ENCODE measurements at places on chromosomes 6 and 20.
A peak's percentile ranks its signal among the peaks of the same experiment; 100 is the strongest.

- H3K27ac ChIP-seq: no peak overlapping the region
- H3K4me1 ChIP-seq: no peaks in the 10 kb centered on the region
Measured at GRCh38 chr6:132257561-132257960, 143.7 kb downstream of the MOXD1 start.

GRCh38 chr6:143176090-143177021 lies 115.7 kb downstream of the AIG1 start:
- no peak for DNase-seq
- no peaks in the 10 kb centered on the region for H3K36me3 ChIP-seq
- no peaks in the 10 kb centered on the region for H3K4me1 ChIP-seq
- H3K27ac ChIP-seq: no peak overlapping the region
- no peak overlapping the region for H3K4me3 ChIP-seq

GRCh38 chr20:25372584-25373336 lies 17.9 kb downstream of the ABHD12 start:
- H3K36me3 ChIP-seq: no peaks in the 10 kb centered on the region
- H3K27ac ChIP-seq: no peak overlapping the region
- no peaks in the 10 kb centered on the region for H3K27me3 ChIP-seq
- no peak overlapping the region for H3K4me3 ChIP-seq
- no peak for DNase-seq

DNA sequence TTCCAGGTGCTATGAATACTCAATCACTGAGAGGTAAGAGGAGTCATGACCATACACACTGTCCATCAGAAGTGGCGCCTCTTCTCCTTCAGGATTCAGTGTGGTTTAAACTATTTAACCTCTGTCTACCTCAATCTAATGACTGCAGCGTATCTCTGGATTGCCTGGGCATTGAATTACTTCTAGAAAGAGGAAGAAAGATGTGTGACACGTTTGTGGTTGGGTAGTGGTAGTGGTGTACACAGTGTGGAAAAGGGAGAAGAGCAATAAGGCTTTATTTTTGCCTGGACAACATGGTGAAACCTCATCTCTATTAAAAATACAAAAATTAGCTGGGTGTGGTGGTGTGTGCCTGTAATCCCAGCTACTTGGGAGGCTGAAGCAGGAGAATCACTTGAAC lies 38.0 kb upstream of the ECHDC1 start:
- H3K4me1 ChIP-seq: no peaks in the 10 kb centered on the region
- no peaks in the 10 kb centered on the region for H3K27me3 ChIP-seq
- H3K36me3 ChIP-seq: no peaks in the 10 kb centered on the region
- no peak overlapping the region for H3K27ac ChIP-seq
- H3K4me3 ChIP-seq: no peak overlapping the region

DNA sequence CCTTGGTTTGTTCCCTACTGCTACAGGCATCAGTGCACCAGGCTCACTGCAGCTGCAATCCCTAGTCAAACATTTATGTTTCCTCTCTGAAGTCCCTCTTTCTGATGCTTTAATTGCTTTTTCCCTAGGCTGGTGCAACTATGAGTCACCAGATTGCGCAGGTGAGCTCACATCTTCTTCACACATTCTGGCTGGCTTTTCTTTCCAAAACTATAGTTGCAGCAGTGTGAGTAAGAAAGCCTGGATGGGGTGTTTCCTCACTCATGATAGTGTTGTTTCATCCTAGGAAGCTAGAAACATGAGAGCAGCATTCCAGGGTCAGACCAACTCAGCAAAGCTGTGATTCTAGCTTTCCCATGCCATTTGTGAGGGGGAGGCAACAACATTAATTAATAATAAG lies 296.4 kb downstream of the PAX1 start:
- no peak overlapping the region for H3K27ac ChIP-seq
- H3K4me1 ChIP-seq: no peaks in the 10 kb centered on the region
- no peak for DNase-seq

DNA sequence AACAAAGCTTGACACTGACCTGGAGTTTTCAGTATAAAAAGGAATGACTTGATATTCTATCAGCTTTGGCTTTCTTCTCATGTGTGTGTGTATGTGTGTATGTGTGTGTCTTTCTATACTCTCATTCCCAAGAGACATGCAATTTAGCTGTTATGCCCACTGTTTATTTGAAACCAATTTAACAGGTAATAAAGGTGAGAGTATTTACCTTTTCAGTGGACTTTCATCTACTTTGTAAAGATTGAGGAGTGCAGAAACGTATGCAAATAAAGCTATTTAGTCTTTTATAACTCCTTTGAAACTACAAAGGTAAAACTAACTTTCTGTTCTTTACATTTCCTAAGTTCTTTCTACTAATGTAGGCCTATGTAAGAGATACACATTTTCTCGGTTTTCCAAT lies 103.5 kb upstream of the HS3ST5 start:
- no peak overlapping the region for H3K4me3 ChIP-seq
- no peak overlapping the region for H3K27ac ChIP-seq
- H3K4me1 ChIP-seq: 0 out of 2 replicates have a peak, but pooled peaks cover 5% of the 10 kb centered on the region
- H3K36me3 ChIP-seq: no peaks in the 10 kb centered on the region
- DNase-seq: no peak

- H3K27ac ChIP-seq: no peak overlapping the region
- no peak overlapping the region for H3K4me3 ChIP-seq
- no peak for DNase-seq
- H3K4me1 ChIP-seq: no peaks in the 10 kb centered on the region
Measured at GRCh38 chr6:129130959-129131681, 248.2 kb downstream of the LAMA2 start.

GRCh38 chr20:35611482-35611881 lies 4.1 kb upstream of the SPAG4 start:
- DNase-seq: no peak
- H3K27me3 ChIP-seq: no peaks in the 10 kb centered on the region
- H3K27ac ChIP-seq: no peak overlapping the region
- peaks cover 27% of the 10 kb centered on the region for H3K4me1 ChIP-seq
- no peak overlapping the region for H3K4me3 ChIP-seq

DNA sequence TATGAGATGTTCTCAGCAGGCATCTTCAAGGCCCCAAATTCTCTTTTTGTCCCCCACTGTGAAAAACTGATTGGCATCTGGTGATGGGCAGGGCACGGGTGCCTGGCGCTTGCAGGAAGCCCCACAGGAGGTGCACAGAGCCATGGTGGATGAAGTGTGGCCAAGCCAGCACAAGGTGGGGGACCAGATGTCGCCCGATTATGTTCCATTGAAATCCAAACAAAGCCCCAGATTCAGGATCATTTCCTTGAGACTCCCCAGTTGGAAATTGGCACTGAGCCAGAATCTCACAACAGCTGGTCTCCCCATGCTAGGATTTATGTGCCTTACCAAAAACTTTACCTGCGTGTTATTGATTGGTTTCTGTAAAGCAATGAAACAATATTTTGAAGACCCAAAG lies 186.1 kb downstream of the ADAT2 start:
- no peaks in the 10 kb centered on the region for H3K4me1 ChIP-seq
- no peak overlapping the region for H3K27ac ChIP-seq
- H3K27me3 ChIP-seq: no peaks in the 10 kb centered on the region
- no peak overlapping the region for H3K4me3 ChIP-seq
- H3K36me3 ChIP-seq: no peaks in the 10 kb centered on the region
- no peak for DNase-seq

- no peak overlapping the region for H3K4me3 ChIP-seq
- H3K36me3 ChIP-seq: no peaks in the 10 kb centered on the region
- DNase-seq: no peak
- peaks cover 88% of the 10 kb centered on the region for H3K4me1 ChIP-seq
- H3K27ac ChIP-seq: no peak overlapping the region
Measured at GRCh38 chr20:50220894-50221365, 30.3 kb downstream of the CEBPB start.

DNA sequence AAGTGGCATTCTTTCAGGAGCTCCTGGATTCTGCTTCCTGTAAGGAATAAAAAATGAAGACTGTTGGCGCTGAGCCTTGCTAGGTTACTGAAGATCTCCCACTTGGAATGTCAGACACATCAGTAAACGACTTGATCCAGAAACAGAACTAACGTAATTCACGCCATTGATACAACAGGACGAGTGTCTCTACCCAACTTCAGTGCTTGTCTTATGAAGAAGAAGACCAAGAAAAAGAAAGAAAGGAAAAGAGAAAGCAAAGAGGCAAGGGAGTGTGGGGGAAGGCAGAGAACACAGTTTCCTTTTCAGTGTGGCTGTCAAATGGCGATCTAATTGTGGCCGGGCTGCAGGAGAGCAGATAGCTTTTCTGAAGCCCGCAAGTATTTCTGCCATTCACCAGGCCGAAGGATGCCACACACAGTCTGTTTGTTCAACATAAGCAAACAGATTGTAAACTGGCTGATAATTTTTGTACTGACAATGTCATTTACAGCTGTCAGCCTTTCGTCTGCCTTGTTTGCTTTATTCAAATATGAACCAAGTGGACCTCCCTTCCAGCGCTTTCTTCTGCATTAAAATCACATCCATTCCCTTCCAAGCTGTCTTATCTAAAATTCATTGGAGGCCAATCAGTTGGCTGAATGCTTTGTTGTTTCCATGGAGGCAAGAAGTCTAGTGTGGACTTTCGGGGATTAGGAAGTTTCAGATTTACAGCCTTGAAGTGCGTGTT lies 180.6 kb downstream of the FOXA2 start:
- H3K27ac ChIP-seq: peak overlapping the region; percentile 17
- H3K4me3 ChIP-seq: peak overlapping the region; percentile 47
- H3K27me3 ChIP-seq: no peaks in the 10 kb centered on the region
- H3K4me1 ChIP-seq: peaks cover 47% of the 10 kb centered on the region

GRCh38 chr6:6885521-6886170 lies 222.1 kb upstream of the RREB1 start:
- H3K4me1 ChIP-seq: peaks cover 6% of the 10 kb centered on the region
- DNase-seq: no peak
- H3K27me3 ChIP-seq: no peaks in the 10 kb centered on the region
- no peak overlapping the region for H3K27ac ChIP-seq
- H3K4me3 ChIP-seq: no peak overlapping the region

DNA sequence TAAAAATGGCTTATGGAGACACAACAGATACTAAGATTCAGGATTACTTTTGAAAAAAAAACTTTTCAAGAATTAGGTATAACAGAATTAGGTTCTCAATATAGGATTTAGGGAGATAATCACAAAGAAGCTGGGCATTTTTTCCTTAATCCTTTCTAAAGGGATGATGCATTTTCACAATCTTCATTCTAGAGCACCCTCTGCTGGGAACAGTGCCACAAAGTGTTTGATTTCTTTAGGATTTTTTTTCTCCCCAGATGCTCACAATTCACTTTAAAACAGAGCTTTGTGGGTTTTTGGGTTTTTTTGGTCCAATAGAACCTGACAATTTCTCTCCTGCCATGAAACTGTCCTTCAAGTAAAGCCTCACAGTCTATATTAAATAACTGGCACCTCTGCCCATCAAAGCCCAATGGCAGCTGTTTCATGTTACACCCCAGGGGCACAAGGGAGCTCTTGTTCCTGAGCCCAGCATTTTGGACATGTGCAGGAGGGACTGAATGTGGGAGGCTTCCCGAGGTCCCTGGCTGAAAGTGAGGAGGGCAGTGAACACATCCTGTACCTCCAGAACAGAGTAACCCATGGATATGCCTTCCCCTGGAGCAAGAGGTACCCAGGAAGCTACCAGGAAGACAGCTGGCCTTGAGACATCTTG lies 39.7 kb downstream of the PREP start:
- H3K36me3 ChIP-seq: peaks cover 51% of the 10 kb centered on the region
- no peak for DNase-seq
- H3K27me3 ChIP-seq: no peaks in the 10 kb centered on the region
- no peak overlapping the region for H3K4me3 ChIP-seq
- no peaks in the 10 kb centered on the region for H3K4me1 ChIP-seq
- H3K27ac ChIP-seq: no peak overlapping the region

GRCh38 chr6:156886409-156886808 lies 109.2 kb downstream of the ARID1B start:
- H3K36me3 ChIP-seq: no peaks in the 10 kb centered on the region
- DNase-seq: no peak
- no peak overlapping the region for H3K27ac ChIP-seq

- H3K4me1 ChIP-seq: peaks cover 13% of the 10 kb centered on the region
- no peak for DNase-seq
- no peak overlapping the region for H3K27ac ChIP-seq
- no peak overlapping the region for H3K4me3 ChIP-seq
- H3K36me3 ChIP-seq: no peaks in the 10 kb centered on the region
Measured at GRCh38 chr6:125363824-125364165, 62.0 kb upstream of the HDDC2 start.

DNA sequence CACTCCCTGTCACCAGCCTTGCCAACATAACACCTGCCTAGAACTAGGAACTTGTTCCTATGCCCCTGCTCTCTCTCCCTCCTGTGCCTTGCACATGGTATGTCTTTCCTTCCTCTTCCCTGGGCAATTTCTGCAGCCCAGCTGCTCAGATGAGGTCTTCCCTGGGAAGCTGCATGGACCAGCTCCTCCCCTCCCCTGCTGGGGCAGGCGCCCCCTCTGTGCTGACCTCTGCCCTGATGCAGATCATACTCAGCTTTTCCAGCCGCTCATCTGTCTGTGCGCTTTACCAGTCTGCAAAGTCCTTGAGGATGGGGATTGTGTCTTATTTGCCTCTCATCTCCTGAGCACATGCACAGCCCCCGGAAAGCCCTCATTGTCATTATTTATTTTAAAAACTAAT lies 161.8 kb downstream of the SCML4 start:
- H3K27ac ChIP-seq: no peak overlapping the region
- no peak overlapping the region for H3K4me3 ChIP-seq
- H3K27me3 ChIP-seq: no peaks in the 10 kb centered on the region
- DNase-seq: no peak
- H3K36me3 ChIP-seq: peaks cover 4% of the 10 kb centered on the region

DNA sequence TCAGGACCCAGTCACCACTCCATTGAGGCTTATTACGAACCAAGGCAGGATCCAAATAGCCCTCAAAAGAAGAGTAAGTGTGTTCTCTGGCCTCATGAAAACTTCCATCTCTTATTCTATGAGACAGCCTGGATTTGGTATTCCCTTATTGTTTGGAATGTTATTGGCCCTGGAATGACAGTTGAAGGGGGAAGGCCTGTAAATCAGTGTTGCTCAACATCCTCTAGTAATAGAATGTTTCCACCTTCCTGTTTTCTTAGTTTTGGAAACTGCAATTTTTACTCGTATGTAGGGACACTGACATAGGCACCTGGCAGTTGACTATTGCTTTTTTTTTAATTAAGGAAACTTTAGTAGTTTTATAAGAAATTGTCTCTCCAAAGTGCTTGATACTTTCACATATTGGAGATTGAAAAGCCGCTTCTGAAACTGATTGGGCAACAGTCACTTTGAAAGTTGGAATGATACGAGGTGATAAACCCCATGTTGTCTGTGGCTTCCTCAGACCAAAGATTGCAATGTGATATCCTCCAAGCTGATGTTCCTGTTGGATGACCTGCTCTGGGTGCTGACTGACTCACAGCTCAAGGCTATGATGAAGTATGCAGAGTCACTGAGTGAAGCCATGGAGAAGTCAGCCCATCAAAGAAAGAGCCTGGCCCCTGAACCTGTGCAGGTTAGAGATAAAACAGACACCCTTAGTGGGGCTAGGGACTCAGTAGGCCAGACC lies 43.1 kb downstream of the BLTP3A start:
- no peak overlapping the region for H3K27ac ChIP-seq
- H3K36me3 ChIP-seq: peaks cover 32% of the 10 kb centered on the region
- no peaks in the 10 kb centered on the region for H3K4me1 ChIP-seq
- H3K27me3 ChIP-seq: no peaks in the 10 kb centered on the region

All from HepG2 (cell line).